ENCODE measurements at places on chromosomes 11 and 22.

GRCh38 chr11:119512369-119512768, 89.4 kb upstream of the THY1 start:
- DNase-seq, result no peak

GRCh38 chr11:19646921-19647320, 65.7 kb upstream of the NAV2 start:
- DNase-seq, result peak; percentile 84

GRCh38 chr11:86673872-86674750, 1.7 kb upstream of the ME3 start:
- DNase-seq, result no peak

GRCh38 chr22:21001601-21002325, at the start of gene THAP7:
THAP7 (minus strand) TSS chr22:21002118; CDS start chr22:21001911, 207 bp downstream.
- peak; percentile 89 for DNase-seq

DNA sequence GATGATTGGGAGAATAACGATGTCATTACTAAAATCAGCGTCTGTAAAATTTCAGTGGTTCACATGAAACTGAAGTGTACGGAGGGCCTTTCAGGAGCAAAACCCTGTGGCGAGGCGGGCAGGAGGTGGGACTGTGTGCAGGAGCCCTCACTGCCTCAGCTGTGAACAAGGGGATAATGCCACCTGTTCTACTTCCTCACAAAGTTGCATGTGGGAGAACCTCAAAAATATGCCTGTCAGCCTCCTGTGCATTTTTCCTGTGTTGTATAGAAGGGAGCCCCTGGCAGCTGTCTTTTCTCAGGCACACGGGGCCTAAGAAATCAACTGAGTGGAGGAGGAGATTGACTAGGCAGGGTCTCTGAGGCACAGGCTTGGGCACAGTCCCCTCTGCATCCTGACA, 43.0 kb upstream of the MYO18B start:
- no peak for DNase-seq

DNA sequence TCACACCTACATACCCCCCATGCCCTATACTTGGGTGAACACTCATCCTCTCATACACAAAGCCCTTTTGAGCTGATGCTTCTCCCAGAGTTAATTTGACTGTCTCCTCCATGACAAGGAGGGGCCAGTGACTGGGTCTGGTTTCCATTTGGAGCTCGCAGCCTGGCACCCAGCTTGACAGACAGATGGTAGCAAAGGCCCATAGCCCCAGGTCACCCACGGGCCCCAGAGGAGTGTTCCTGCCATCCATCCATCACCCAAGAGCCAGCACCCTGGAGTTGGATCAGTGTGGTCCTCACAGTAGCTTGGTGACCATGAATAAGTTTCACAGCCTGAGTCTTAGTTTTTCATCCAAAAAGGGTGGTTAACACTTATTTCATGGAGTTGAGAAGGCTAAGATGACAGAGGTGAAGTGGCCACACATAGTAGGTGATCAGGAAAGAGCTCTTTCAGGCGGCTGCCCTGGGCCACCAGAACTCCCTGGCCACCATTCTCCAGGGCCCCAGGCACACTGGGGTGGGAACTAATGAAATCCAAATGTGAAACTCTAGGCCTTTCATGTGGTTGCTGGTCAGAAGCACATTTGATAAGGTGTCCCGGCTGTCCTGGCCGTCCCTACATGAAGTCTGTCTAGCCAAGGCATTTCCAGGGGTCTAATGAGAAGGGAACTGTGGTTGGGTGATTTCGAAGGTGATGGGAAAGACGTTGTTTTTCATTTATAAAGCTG, 42.4 kb downstream of the LIF start:
- DNase-seq, result no peak

- DNase-seq, result no peak
These were observed 32.5 kb upstream of the OR6M1 start for GRCh38 chr11:123838659-123839058.

GRCh38 chr22:50190182-50190940, 4.6 kb downstream of the TRABD start:
- peak; percentile 75 for DNase-seq

GRCh38 chr22:36425977-36426523, 38.3 kb upstream of the MYH9 start:
- peak; percentile 13 for DNase-seq
